ENCODE measurements at places on chromosomes 7 and 10.

DNA sequence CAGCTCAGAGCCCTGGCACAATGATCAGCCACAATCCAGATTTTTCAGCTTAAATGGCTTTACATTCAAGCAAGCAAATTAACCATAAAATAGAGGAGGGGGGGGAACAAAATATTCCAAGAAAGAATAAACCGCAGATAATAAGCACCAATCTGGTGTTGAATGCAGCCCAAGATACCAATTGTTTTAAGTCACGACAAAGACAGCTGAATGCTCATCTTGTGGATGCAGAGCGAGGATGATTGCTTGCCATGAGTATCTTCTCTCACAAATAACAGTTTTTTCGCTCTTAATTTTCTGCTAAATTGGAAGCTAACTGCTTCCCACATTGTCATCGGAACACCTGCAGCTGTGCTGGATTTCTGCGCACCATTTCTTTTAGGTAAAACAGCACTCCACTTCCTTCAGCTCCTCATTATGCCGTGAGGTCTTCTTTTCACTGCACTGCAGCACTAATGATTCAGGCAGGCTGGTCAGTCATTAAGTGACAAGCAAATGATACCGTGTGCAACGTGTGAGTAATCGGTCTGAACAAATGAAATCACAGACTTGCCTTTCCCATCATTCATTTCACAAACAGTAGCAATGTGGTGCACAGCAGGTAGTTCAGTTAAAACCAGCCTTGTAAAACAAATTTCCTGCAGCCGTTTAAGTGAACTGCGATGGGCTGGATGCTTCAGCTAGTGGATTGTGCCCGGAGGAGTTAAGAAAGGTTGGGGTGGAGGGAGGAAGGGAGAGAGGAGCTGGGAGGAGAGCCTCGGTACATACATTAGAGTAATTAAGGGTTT, 106.4 kb upstream of the CDCA7L start:
- DNase-seq: no peak

DNA sequence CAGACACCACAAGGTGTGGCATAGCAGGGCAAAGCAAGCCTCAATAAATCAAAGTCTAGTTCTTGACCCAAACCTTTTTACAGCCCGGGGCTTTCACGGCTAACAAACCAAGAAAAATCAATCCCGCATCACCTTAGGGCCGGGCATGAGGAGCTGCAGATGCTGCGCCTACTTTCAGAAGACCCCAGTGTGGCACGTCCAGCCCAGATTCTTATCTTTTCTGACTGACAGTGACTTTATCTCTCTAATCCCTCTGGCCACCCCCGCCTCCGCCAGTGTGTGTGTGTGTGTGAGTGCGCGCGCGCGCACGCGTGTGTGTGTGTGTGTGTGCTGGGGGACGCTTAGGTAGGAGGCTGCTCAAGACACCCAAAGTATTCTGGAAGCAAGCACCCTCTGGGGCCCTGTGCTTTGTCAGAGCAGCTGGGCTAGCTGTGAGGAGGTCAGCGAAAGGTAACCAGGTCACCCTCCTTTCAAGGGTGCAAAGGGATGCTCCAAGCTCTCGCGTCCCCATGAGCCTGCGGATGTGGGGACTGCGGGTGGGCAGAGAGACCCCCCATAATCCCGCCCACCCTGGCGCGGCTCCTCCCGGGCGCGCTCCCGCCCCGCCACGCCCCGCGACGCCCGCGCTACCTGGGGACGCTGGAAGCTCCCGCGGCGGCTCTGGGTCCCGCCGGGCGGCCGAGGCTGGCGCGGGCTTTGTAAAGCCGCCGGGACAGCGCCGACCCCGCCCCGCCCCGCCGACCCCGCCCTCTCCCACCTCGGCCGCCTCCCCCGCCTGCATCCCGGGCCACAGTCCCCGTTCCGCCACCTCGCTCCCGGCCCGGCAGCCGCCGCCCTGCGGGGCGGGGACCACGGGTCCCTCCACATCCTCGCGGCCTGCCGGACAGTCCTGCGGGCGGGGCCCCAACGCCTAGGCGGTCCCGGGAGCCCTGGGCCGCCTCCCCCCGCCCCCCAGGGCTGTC, 57.1 kb upstream of the RHOBTB1 start:
- no peak for DNase-seq

GRCh38 chr7:100759357-100760171, 26.2 kb downstream of the ZAN start:
- DNase-seq: no peak

DNA sequence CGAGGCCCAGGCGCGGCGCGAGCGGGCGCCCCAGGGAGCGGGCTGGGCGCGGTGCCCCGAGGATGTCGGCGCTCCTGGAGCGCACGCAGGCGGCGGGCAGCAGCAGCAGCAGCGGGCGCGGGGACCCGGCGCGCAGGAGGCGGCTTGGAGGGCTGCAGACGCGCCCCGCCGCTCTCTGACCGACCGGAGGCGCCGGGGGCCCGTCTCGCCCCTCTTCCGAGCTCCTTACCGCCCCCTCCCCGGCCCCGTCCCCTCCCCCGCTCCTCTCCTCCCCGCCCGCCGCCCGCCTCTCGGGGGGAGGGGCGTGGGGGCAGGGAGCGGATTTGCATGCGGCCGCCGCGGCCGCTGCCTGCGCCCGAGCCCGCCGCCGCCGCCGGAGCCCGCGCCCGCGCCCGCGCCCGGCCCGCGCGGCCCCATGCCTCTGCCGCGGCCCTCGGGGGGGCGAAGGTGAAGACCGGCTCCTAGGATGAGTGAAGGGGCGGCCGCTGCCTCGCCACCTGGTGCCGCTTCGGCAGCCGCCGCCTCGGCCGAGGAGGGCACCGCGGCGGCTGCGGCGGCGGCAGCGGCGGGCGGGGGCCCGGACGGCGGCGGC, at the start of gene NRG3:
Gene NRG3, plus strand, starts transcription at position 320 of the 592 bp plus-strand sequence.
- DNase-seq: no peak

- DNase-seq: no peak
Measured at GRCh38 chr10:49109669-49110340, 5.5 kb downstream of the VSTM4 start.

DNA sequence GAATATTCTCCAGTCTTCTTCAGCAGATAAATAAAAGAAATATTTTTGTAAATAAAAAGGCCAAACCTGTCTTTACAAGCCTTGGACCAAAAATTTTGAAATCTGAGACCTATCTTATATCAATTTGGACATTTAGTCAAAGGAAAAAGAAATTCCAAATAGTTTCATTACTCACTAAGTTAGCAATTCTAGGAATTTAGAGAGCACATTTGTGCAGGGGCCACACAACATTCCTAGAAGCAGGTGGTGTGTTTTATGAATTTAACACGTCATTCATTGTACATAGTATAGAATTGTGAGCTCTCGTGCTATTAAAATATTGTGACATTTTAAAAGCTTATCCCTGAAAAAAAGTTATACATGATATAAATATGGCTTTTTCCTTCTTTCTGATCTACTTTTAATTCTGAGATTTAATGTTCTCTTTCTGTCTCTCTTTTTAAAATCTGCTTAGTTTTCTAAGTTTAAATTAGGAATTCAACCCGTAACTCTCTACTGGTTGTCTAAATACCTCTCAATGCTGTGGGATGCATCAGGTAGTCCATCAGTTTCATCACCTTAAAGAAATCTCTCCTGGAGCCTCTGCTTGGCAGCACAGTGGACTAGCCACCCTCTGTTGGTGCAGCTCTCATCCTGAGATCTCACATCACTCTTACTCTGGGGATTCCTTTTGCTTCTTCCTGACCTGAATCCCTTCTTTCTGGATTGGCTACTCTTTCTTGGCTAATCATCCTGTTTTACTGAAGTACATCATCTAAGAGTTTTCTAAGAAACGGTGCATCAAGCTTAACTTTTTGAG, 124.5 kb downstream of the SEMA3E start:
- DNase-seq: no peak

DNA sequence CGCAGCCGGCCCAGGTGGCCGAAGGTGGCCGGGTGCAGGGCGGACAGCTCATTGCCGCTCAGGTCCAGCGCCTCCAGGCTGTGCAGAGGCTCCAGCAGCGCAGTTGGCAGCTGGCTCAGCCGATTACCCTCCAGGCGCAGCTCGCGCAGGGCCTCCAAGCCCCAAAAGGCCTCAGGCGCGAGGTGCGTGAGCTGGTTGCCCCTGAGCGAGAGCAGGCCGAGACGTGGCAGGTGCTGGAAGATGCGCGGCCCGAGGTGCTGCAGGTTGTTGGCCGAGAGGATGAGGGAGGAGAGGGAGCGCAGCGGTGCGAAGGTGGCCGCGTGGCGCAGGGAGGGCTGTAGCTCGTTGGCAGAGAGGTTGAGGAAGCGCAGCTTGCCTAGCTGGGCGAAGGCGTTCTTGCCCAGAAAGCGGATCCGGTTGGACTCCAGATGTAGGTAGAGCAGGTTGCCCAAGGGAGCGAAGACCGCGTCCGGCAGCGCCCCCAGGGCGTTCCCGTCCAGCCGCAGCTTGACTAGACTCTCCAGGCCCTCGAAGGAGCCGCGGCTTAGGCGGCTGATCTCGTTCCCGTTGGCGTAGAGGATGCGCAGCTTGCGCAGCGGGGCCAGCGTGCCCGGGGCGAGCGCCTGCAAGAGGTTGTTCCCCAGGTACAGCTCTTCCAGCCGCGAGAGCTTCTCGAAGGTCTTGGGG, 923 bp downstream of the TRIL start:
- DNase-seq: no peak

- no peak for DNase-seq
Measured at GRCh38 chr10:63627396-63627795, 106.2 kb downstream of the REEP3 start.

DNA sequence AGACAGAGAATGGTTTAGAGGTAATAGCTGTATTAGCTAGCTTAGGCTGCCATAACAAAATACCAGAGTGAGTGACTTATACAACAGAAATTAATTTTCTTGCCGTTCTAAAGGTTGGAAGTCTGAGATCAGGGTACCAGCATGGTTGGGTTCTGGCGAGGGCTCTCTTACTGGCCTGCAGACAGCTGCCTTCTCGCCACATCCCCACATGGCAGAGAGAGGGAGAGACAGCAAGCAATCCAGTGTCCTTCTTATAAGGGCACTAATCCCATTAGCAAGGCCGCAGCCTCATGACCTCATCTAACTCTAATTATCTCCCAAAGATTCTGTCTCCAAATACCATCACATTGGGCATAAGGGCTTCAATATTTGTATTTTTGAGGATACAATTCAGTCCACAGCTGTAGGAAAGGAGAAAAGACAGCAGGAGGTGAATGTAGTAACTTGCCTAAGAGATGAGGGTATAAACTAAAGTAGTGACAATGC, 3.6 kb upstream of the STAM start:
- DNase-seq: no peak
